ENCODE measurements at places on chromosomes 7 and 10.

GRCh38 chr7:29548823-29549222, 14.8 kb upstream of the PRR15 start:
- no peak for DNase-seq

- no peak for DNase-seq
These were observed 3.5 kb upstream of the C7orf33 start for GRCh38 chr7:148587076-148587475.

GRCh38 chr7:155972247-155972646, 160.0 kb upstream of the SHH start:
- no peak for DNase-seq

- no peak for DNase-seq
These were observed 91.3 kb upstream of the SMIM30 start for GRCh38 chr7:113209449-113210203.

GRCh38 chr10:61302124-61302523, 151.1 kb downstream of the TMEM26 start:
- no peak for DNase-seq

- no peak for DNase-seq
These were observed 663.1 kb upstream of the GHITM start for GRCh38 chr10:83476211-83476610.

DNA sequence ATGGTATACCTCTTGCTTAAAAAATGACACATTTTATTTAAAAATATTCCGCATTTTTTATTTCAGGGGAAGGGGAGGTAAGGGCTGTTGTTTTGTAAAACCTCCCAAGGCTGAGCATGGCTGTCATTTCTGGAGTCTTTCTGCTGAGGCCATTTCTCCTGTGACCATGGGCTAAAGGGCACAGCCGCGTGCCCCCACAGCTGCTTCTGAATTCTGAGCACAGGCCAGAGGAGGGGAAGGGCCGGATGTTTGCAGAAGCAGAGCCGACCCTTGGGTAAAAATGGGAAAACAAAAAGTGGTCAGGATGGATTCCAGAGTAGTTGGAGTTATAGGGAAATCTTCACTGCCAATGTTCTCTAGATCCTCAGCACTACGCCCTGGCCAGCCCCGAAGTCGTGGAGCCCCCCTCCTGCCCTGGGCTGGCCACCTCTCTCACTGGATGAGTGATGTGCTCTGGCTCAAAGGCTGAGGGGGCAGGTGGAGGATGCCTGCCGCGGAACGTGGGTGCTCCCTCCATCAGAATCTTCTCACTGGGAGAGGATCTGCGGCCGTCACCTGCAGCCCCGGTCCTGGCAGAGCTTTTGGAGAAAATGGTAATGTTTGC, 131.3 kb upstream of the ZEB1 start:
- no peak for DNase-seq

- DNase-seq: no peak
These were observed 494.9 kb upstream of the PODXL start for GRCh38 chr7:132051311-132051710.

GRCh38 chr7:2572101-2572842, 13.5 kb downstream of the IQCE start:
- DNase-seq: no peak

GRCh38 chr7:19296617-19297016, 151.4 kb upstream of the FERD3L start:
- DNase-seq: no peak

GRCh38 chr7:121909716-121910345, 36.9 kb downstream of the PTPRZ1 start:
- DNase-seq: no peak

GRCh38 chr10:22693371-22693784, 21.0 kb downstream of the PIP4K2A start:
- DNase-seq: no peak

DNA sequence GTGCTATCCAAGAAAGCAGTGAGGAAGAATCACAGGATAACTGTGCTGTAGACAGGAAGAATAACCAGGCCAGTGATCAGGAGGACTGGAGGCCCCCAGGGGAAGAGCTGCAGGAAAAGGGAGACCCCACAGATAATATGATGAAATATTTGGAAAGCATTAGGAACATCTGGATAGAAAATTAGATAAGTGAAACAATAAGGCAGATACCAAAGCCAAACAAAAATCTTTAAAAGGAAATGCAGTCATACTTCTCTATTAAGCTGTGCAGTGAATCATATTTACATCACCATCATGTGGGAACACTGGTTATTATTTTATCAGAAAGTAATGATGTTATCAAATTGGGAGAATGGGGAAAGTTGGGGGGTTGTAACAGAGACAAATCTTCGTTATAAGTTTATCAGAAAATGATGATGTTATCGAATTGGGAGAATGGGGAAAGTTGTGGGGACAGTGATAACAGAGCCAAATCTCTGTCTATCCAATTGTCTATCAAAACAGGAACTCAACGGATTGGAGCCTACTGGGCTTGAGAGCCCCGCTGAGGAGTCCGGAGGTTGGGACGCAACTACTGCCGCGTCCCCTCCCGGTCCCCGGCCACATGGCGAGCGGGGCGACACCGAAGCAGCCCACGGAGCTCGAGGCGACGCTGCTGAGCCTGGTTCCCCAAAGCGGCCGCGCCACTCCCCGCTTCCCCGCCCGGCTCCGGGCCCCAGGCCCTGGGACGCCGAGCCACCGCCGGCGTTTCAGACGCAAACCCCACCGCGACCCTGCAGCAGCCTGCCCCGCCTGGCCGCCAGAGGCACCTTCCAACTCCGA, 14.0 kb upstream of the RALA start:
- DNase-seq: no peak

DNA sequence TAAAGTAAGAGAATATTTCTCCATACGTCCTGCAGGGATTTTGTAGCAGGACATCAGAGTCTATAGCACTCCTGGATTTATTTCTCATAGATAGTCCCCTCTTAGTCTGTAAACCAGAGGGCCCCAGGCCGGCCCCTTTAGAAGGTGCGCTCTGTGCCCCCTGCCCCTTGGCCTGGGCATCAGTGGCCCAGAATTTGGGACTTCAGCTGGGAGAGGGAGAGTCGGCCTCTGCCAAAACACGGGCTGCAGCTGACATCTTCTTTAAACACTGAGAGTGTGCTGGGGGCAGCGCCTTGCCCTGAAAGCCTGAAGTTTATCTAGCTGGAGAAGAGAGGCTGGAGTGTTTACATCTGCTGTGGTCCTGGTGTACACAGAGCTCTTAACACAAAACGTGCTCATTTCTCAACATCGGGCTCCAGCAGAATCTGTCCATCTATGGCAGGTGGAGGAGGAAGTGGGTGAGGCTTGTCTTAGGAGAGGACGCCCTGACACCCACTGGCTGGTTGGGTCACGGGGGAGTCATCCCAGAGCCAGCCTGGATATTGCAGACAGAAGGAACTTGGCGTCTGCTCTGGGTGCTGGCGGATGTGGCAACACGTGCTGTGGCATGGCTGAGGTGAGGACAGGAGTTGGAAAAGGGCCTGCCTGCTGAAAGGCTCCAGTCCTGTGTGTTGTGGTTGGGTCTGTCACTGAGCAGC, 5.0 kb upstream of the TACR2 start:
- DNase-seq: no peak

DNA sequence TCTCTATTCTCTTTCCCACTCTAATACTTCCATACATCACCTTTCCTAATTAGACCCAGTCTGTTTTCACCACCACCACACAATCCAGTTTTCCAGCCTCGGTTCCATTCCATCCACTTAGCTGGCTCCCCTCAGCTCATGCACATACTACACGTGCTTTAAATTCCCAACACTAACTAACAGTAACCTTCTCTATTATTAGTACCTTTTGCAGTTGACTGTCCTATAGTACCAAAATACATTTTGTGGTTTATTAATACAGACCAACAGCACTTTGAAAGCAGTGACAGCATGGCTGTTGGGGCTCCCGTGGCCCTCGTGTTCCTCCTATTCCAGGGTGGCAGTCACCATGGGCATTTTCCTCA, 64.9 kb downstream of the LARP4B start:
- no peak for DNase-seq

GRCh38 chr10:31151301-31151700, 119.6 kb upstream of the ZNF438 start:
- no peak for DNase-seq

DNA sequence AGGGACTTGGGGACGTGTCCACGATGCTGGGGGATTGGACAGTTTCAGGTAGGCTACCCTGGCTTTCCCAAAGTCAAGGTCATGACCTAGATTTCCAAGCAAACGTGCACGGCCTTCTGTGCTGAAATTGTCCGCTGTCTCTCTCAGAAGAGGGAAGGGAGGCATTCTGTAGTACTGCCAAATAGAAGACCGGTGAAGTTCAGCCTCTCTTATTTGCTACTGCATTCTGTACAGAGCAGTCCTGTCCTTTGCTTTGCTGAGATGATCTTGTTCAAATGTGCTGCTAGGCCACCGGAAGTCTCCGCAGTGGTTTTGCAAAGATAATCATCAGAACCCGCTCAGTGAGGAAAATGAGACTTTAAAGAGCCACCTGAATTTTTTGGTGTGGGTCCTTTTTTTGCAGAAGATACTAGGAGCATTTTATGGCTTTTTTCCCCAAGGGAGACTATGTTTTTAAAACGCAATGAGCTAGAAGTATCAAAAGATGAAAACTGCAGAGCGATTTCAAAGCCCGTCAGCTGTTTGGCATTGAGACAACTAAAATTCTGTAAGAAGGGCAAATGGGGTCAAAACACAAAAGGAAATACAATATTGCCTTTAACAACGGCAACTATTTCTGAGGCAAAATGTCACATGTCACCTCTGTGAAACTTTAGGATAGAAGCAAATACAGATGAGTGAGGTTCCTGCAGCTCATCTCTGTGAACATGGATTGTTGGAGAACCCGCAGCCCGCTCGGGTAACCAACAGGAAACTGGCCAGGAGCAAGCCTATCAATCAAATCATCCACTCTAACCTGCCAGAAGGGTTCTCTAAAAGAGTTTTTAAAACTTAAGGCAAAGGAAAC, 1.3 kb upstream of the NMT2 start:
- DNase-seq: no peak

DNA sequence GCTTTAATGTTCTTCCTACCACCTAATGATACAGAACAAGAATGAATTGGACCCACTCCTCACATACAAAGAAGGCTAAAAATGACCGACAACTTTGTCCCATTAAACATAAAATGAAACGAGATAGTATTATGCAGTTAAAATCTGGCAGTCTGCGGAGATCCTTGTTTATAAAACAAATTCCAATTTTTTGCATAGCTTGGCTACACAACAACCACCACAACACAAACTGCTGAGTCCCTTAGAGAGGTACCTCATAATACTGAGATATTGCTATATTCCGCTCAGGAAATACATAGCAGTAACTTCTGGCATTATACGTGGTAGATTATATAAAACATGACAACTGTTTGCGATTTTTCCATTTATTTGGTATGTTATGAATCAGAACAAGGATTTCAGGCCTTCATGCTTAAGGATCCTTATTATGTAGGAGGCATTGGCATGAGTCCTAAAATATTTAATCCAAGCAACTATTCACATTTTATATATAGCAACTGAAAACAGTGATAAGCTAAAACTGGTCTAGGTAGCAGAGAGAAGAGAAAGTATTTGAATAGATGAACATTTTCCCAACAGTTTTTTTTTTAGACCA, 96.0 kb downstream of the ANK3 start:
- DNase-seq: no peak

GRCh38 chr10:78806681-78807221, 262.0 kb upstream of the ZMIZ1 start:
- DNase-seq: no peak

- no peak for DNase-seq
These were observed 97.2 kb upstream of the PCGF5 start for GRCh38 chr10:91123261-91123660.

DNA sequence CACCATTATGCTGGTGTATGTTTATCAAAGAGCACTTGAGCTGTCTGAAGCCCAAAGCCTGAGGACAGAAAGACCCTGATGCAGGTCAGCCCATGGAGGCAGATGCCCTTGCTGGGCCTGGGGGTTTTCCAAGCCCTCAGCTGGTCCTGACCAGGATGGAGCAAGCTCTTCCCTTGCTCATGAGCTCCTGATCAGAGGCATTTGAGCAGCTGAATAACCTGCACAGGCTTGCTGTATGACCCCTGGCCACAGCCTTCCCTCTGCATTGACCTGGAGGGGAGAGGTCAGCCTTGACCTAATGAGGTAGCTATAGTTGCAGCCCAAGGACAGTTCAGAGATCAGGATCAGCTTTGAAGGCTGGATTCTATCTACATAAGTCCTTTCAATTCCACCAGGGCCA, 13.0 kb downstream of the AQP1 start:
- DNase-seq: no peak

GRCh38 chr10:120460186-120460585, 3.2 kb downstream of the PLPP4 start:
- peak; percentile 46 for DNase-seq
